Hematopoietic multipotent progenitor cell treated with erythropoietin and hydrocortisone succinate and interleukin-3 and kit ligand, for 6 days (in vitro differentiated cells): ENCODE measurements at places on chromosomes 6 and 20.

- DNase-seq: no peak
Measured at GRCh38 chr6:33856031-33856590, 52.3 kb upstream of the MLN start.

GRCh38 chr6:33147807-33148666 lies 44.2 kb downstream of the COL11A2 start:
- DNase-seq: peak; percentile 62

DNA sequence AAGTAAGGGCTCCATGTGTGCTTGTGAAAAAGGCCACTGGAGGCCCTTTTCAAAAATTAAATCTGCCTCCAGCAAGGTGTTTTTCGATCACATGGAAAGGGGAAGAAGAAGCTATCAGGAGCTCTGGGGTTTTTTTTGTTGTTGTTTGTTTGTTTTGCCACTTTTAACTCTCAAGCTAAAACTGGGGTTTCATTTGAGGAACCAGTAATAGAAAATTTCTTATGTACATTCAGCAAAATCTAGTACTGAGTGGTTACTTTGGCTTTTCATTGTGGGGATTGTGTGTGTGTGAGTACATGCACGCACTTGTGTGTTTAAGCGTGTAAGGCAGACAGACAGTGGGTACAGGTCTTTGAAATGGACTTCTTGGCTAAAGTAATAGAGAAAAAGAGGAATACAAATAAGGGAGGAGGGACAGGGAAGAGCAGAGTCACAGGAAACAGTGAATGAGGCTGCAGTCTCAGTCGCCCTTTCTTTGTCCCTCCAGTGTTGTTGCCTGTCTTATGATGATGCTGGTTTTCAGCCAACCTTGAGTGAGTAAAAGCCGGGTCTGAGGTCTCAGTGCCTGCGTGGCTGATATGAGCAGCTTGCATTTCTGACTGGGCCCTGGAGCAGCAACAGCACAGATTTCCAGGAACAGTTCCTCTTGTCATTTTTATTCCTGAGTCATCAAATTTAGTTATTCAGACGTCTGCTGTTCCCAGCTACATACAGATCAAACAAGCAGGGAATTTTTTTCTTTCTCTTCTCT lies 26.2 kb downstream of the SLC16A10 start:
- DNase-seq: peak; percentile 56

GRCh38 chr6:27178407-27178730 lies 69.1 kb upstream of the PRSS16 start:
- no peak for DNase-seq

DNA sequence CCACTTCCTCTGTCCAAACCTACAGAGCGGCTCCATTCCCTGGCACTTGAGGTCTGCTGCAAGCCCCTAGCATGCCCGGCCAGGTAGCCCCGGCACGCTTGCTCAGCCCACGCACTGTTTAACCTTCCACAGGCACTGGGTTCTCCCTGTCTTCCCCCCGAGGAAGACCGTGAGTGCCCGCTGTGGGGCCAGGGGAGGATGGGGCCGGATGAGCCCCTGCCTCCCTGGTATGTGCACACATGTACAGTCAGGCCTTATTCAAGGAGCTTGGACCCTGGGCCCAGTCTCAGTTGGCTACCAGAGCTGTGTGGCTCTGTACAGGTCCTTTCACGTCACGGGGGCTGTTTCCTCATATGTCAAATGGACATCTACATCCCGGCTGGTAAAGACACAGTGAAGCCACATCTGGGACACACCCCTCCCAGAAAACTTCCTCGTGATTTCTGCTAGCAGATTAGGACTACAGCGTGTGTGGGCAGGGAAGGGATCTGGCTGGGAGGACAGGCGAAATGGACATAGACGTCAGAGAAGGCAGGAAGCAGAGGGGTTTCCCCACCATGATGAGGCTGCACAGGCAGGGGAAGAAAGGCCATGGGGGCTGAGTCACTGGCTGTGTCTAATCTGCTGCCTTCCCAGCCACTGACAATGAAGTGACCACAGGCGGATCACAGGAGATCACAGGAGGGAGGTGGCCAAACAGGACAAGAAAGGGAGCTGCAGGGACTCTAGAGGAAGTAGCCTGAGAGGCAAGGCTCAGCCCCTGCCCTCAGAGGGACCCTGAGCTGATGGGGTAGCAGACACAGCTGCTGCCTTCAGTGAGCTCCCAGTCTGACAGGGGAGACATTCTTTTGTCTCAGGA lies 62.9 kb downstream of the MRPL14 start:
- DNase-seq: peak; percentile 67

- no peak for DNase-seq
Measured at GRCh38 chr6:15595461-15596173, 67.2 kb downstream of the DTNBP1 start.

DNA sequence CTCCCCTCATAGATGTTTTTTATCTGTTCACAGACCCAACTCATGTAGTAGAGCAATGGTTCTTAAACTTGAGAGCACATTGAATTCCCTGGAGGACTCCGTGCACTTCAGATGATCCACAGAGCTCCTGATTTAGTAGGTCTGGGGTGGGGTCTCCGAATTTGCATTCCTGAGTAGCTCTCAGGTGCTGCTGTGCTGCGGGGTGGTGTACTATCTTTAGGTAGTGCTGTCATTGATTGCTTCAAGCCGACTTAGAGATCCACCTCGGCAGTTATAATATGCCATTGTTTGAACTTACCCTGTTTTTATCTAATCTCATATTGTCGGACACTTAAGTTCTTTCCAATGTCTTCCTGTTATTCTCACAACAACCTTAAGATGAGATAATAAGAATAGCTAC lies 45.0 kb downstream of the BMP2 start:
- DNase-seq: no peak

DNA sequence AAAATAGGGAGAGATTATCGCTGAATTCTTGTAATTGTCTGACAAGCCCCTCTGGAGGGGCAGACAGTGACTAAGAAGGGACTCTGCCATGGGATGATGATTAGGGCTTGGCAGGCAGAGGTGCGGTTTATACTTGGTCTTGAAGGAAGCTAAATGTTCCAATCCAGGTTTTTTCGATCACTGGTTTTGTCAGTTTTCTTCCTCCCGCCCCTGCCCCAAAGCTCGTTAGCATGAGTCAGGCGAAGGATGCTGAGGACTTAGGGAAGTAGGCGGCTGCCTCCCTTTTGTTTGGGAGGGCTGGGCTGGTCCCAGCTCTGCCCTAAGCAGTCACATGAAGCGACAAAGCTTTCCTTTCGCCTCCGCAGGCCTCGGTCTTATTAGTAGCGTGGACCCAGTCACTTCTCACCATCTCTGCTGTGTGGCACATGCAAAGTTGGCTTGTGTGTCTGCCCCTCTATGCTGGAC lies 314.2 kb downstream of the CDC5L start:
- no peak for DNase-seq
